ENCODE measurements at places on chromosomes 16 and 17. TPM values are rescaled to one million over a fixed set of nuclear protein-coding genes. Genes with fewer than 3 reads are reported as not detected.

GRCh38 chr17:27649929-27650328, 18.9 kb downstream of the LGALS9 start:
- DNase-seq, result no peak

DNA sequence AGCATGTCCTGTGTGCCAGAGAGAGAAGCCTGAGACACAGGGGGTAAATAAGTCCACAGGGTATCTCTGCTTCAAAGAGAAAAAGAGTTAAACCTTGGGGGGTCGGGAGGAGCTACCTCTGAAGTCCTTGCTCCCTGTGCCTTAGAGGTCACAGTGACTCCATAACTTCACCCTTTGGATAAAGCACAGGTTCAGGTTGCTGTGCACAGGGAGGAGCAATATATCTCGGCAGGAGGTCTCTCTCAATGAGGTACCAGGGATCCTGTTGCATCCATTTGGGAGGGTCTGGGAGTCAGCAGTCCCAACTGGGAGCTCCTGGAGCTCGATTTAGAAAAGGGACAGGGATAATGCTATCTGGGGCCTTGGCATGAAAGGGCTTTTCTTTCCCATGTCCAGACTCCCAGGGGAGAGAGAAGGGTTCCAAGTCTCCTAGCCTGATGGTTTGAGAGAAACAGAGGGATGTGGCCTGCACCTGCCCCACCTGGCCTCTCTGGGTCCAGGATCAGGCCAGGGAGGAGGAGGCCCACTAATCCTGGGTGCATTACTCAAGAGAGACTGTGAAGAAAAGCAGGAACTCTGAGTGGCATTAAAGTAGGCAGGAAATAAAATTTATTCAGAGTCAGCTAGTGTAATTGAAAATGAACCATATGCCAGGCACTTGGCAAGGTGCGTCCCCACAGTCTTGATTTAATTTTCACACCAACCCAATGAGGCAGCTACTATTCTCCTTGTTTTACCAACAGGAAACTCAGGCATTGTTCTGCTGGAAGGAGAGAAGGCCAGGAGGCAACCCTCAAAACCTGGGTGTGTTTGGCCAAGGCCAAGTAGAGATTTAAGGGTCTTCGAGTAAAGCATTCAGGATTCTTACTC, 40.7 kb downstream of the CUEDC1 start:
- DNase-seq, result no peak

GRCh38 chr17:37295888-37296287, 79.9 kb upstream of the C17orf78 start:
- DNase-seq, result no peak

DNA sequence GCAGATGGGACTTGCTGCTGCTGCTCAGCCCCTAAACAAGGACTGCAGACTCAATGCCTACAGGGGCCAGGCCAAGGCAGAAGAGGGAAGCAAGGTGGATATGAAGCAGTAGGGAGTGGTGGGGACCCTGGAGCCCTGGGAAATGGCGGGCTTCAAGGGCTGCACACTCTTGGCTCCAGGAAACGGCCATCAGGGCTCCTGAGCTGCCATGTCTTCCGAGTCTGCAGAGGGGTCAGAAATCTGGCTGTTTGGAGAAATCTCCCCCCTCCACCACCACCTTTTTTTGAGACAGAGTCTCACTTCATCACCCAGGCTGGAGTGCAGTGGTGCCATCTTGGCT, 169.1 kb downstream of the KATNIP start:
- no peak for DNase-seq

GRCh38 chr16:72886346-72886974, 161.5 kb downstream of the ZFHX3 start:
- no peak for DNase-seq

GRCh38 chr16:55475919-55476318, 3.1 kb upstream of the MMP2 start:
- DNase-seq, result no peak

The LPO gene
- not detected for total RNA-seq

The NT5M gene
- 4.8 TPM for total RNA-seq

The DRC3 gene
- 1.0 TPM for total RNA-seq

GRCh38 chr16:71258372-71258771, 27.9 kb upstream of the HYDIN start:
- no peak for DNase-seq

- DNase-seq, result no peak
Measured at GRCh38 chr17:30369995-30370394, 8.7 kb upstream of the CPD start.

GRCh38 chr17:9240659-9241370, 219.5 kb downstream of the NTN1 start:
- peak; percentile 75 for DNase-seq

- DNase-seq, result no peak
Measured at GRCh38 chr16:85632709-85633437, 19.8 kb downstream of the GSE1 start.

GRCh38 chr17:47649972-47650524, 329 bp downstream of the KPNB1 start:
- no peak for DNase-seq

- DNase-seq, result no peak
Measured at GRCh38 chr17:39841134-39841683, 22.9 kb downstream of the IKZF3 start.

The CDH15 gene
- 0.24 TPM for total RNA-seq

The SNN gene
- 14.6 TPM for total RNA-seq

DNA sequence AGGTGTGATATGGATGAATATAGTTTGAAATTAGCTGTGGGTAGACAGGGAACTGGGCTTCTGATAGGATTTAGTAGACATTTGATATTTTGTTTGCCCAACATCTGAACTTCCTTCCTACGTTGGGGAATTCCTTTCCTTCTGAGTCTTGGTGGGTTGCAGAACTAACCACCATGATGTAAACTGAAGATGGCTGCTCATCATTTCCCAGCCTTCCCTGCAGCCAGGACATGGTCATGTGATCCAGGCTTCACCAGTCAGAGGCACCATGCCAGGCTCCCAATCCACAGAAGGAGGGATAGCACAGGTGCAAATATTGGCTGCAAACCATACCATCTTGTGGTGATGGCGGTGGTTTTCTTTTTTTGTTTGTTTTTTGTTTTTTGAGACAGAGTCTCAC, 57.4 kb downstream of the EMP2 start:
- DNase-seq, result no peak

The ABCA8 gene
- 0.90 TPM for total RNA-seq

DNA sequence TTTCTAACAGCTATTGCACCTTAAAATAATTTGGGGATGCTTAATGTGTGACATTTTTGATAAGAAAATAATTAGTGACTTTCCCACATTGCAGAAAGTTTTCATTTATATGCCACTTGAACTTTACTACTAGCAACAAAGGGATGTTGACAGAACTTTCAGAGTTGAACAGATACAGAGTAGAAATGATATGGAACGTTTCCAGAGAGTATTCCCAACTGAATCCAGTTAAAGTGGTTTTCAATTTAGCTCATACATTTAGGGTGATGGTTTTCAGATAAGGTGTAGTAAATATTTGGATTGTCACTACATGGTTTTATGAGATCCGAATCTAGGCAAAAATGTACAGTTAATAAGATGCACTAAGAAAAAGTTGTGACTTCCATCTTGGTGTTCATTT, 17.3 kb downstream of the MAP2K4 start:
- DNase-seq, result no peak

DNA sequence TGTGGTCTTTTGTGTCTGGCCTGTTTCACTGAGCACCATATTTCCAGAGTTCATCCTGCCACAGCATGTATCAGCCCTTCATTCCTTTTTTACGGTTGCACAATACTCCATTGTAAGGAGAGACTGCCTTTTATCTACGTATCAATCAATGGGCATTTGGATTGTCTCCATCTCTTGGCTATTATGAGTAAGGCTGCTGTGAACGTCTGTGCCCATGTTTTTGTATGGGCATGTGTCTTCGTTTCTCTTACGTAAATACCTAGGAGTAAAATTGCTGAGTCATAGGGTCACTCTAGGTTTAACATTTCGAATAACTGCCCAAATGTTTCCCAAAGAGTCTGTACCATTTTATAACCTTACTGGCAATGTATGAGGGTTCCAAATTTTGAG, 202.8 kb upstream of the FOXF1 start:
- no peak for DNase-seq

The VPS9D1 gene
- 3.4 TPM for total RNA-seq

The KRT28 gene
- total RNA-seq, result not detected

The ABCA9 gene
- total RNA-seq, result 2.1 TPM

DNA sequence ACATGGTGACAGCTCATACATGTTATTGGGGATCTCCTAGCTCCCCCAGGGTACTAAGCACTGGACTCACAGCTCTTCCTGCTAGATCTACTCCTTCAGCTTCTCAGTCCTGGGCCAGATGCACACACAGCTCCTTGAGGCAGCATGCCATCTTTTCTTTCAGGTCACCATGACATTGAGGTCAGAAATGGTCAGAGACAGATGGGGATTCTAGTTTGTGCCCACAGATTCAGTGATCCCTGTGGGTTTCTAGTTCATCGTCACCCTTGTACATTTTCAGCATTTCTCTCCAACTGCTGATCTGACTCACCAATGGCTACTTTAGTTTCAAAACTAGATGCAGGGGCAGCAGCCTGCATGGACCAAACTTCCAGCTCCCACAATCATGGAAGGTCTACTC, 560.7 kb upstream of the PSMD7 start:
- DNase-seq, result no peak

GRCh38 chr16:8880839-8881510, 1.2 kb upstream of the LITAFD start:
- no peak for DNase-seq

The C1QTNF8 gene
- total RNA-seq, result not detected

DNA sequence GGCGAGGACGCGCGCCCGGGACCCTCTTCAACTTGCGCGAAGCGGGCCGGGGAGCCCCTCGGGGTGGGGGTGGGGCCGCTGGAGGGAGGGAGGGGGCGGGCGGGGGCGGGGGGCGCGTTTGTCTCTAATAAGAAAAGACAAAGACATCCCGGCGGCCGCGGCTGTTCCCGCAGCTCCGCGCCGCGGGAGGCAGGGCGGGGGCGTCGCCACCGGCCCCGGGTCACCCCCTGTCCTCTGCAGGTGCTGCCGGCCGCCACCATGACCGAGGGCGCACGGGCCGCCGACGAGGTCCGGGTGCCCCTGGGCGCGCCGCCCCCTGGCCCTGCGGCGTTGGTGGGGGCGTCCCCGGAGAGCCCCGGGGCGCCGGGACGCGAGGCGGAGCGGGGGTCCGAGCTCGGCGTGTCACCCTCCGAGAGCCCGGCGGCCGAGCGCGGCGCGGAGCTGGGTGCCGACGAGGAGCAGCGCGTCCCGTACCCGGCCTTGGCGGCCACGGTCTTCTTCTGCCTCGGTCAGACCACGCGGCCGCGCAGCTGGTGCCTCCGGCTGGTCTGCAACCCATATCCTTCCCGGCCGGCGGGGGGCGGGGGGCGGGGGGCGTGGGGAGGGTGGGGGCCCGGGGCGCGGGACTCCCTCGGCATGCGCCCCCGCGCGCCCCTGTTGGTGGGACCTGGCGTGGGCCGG, 714 bp downstream of the CACNA1H start:
- no peak for DNase-seq

GRCh38 chr17:57818066-57818465, 31.8 kb downstream of the MRPS23 start:
- no peak for DNase-seq

DNA sequence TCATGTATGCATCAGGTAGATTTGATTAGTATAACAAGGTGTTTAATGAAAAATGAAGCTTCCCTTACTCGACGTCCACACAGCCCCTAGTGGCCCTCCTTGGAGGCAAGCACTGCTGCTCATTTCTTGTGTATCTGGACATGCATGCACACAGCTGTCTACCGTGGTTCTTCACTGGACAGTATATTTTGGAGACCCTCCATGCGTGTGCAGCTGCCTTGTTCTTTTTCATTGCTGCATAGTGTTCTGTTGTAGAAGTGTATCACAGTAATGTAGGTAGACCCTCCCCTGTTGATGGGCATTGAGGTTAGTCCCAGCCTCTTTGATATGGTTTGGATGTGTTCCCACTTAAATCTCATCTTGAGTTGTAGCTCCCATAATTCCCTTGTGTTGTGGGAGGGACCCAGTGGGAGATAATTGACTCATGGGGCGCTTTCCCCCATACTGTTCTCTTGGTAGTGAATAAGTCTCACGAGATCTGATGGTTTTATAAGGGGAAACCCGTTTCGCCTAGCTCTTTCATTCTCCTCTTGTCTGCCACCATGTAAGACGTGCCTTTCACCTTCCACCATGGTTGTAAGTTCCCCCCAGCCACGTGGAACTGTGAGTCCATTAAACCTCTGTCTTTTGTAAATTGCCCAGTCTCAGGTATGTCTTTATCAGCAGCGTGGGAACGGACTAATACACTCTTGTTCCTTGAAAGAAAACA, 6.3 kb downstream of the CMIP start:
- no peak for DNase-seq

The SLC5A11 gene
- not detected for total RNA-seq

Measured in A673 (cell line).